Renal cortical epithelial cell (primary cell): ENCODE measurements at places on chromosomes 6 and 20. TPM values are rescaled to one million over a fixed set of nuclear protein-coding genes. Genes with fewer than 3 reads are reported as not detected.

- no peak for DNase-seq
Observed at GRCh38 chr20:57715268-57715904, 5.6 kb upstream of the PMEPA1 start.

DNA sequence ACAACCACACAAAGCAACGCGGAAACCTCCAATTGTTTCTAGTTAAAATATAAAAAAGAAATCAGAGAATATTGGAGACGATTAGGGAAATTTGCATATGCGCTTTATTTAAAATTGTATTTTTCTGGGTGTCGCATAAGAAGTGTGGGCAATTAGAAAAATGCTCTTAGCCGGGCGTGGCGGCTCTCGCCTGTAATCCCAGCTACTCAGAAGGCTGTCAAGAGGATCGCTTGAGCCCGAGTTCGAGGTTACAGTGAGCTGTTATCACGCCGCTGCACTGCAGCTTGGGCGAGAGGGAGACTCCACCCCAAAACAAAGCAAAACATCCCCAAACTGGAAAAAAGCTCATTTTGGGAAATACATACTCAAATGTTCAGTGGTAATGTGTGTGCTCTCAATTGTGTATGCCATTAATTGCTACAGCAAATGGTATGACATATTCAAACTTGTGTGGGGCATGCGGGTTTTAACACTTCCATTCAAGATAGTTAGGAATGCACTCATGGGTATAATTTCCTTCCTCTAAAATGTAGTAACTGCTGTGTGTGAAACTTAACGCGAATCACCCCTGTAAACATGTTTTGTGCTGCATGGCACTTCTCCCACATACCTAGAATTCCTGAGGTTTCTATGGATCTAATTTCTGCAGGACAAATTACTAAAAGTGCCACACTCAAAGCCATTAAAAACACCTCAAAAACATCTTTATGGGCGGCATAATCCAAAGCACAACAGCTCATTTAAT lies 54.7 kb upstream of the HFE start:
- peak; percentile 90 for DNase-seq

GRCh38 chr6:12426121-12426520 lies 136.0 kb downstream of the EDN1 start:
- no peak for DNase-seq

DNA sequence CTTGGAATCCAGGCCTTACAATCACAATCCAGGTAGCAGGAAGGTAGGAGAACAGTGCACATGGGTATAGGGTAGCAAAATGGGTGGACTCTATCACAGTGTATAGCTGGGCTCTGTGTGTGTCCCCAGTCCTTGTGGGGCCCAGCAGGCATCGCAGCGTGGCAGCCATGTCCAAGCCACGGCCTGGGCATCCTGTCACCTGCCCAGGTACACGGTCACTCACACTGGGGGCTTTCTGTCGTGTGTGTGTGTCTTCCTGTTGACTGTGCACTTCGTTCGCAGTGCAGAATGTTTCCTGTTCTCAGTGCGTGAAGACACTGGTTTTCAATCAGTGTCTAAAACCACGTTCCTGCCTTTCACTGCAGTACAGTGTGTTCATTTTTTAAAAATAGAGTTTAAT lies 523.2 kb upstream of the JARID2 start:
- no peak for DNase-seq

DNA sequence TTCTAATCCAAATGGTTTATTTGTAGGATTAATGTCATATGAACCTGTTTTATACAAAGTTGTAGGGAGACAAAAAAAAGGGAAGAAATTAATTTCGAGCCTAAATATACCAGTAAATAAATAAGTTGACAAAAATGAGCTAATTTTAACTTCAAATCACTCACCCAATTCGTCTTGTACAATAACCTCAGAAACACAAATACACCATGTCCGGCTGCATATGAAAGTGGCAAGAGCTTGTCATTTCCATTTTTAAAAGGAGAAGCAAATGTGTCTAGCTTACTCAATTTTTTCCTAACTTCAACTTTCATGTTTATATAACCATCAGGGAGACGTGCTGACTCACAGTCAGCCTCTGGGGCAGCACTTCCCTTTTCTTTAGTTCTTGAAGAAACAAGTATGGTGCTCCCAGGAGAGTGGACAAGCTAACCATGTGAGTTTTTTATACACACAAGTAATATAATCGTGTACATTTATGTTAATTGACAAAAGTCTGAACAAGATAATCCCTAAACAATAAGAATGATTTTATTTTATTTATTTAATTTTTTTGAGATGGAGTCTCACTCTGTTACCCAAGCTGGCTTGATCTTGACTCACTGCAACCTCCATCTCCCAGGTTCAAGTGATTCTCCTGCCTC lies 55.5 kb upstream of the SGK1 start:
- peak; percentile 83 for DNase-seq

GRCh38 chr6:104325341-104326172 lies 534.2 kb downstream of the HACE1 start:
- DNase-seq: peak; percentile 6

GRCh38 chr6:53322188-53323029 lies 26.3 kb downstream of the ELOVL5 start:
- DNase-seq: no peak

GRCh38 chr20:59804871-59805665 lies 128.4 kb downstream of the SYCP2 start:
- DNase-seq: no peak

GRCh38 chr6:14499309-14499708 lies 381.7 kb downstream of the CD83 start:
- DNase-seq: no peak

DNA sequence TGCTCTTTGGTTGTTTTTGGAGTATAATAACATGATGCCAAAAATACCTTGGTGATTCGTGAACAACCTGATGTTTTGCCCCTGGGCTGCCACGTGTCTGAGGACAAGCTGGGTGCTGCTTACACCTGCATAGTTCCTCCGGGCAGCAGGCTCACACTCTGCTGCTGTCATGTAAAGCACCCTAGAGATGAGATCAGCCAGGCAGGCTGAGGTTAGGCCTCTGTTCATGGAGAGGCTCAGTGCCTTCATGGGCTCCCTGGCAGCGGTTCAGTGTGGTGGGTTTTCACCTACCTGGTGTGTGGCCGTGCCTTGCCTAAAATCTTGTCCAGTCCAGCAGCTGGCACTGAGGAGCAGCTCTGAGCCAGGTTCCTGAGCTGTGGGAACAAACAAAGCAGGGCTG lies 60.1 kb upstream of the TAGAP start:
- no peak for DNase-seq

- no peak for DNase-seq
Observed at GRCh38 chr20:62276439-62276838, 26.4 kb upstream of the ADRM1 start.

GRCh38 chr6:6390849-6391602 lies 70.6 kb upstream of the F13A1 start:
- no peak for DNase-seq

DNA sequence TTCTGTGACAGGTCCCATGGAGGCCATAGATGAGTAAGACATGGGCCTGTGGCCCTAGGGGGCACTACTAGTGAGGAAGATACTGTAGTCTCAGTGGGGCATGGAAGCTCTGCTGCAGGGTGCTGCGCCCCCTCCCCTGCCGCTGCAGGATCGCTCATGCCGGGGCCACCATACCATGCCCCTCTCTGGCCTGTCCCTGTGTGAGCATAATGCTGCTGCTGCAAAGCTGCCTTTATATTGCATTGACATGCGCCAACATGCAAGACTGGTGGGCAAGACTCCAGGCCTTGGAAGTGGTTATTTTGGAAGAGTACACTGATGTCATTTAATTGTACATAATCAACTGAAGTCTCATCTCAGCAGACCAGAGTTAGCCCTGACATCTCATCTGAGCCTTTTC lies 60.0 kb downstream of the TOX2 start:
- DNase-seq: no peak

- peak; percentile 73 for DNase-seq
Observed at GRCh38 chr20:25600632-25601031, 15.3 kb upstream of the NINL start.

- no peak for DNase-seq
Observed at GRCh38 chr6:168232989-168233874, 86.3 kb downstream of the DACT2 start.

DNA sequence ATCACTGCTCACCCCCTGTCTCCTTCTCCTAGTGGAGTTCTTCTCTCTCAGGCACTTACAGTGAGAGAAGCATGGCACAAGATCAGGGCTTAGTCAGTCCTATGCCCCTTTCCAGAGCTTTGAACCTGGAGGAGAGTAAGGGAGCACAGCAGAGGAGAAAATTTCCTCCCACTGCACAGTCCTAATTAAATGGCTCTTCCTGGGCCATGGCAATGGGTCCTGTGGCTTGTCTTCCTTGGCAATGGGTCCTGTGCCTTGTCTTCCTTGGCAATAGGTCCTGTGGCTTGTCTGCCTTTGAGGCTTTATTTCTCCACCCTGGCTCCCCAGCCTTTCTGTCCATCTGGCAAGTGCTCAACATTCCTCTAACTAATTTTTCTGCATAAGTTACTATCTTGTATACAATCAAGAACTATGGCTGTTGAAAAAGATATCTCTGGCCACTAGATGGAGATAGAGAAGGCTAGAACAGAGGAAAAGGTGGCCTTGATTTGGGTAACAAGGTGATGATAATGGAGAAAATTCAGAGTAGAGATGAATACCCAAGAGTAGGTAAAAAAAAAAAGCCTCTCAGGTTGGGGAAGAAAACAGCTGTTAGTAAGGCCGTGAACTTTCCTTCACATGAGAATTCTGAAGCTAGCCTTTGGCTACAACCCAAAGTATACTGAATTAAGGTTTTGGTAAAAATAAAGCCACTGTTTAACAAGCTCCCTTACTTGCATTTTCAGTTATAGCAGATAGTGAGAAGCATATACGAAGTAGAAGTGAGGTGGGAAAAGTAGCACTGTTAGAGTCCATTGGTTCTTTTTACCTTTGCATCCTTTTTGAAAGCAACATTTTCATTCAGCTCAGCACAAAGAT lies 504.9 kb downstream of the DOK5 start:
- peak; percentile 61 for DNase-seq

GRCh38 chr6:2984738-2985406 lies 13.5 kb upstream of the SERPINB6 start:
- DNase-seq: no peak

DNA sequence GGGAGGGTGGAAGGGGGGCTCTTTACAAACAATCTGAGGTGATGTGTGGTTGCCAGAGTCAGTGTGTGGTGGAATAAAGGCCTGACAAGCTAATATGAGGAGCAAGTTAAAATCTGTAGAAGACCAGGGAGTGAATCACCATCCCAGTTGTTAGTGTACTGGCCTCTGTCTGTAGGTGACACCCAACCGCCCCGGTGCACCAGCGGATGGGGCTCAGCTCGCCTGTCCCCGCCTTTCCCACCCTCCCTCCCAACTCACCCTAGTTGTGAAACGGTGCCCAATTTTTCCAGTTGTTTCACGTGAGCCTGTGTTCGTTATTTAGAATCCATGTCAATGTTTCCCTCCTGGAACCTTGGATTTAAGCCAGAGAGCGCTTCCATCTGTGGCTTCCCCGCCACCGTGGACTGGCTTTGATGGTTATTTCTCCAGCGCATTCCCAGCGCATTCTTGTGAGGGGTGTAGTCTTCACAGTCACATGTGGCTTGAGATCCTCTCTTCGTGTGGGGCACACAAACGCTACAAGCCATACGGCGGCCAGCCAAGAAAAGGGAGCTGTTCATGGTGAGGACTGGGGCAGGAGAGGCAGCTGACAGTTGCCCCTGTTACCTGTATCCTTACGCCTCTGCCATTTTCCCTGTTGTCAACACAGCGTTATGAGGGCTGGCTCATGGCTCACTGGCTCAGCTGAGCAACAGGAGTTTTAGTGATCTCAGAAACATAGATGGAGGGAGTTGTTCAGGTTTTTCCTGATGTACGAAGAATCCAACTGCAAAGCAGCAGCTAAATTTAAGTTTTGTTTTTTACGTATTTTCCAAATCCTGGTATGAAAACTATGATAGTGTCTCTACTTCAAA lies 137.6 kb downstream of the ZDHHC14 start:
- no peak for DNase-seq

- DNase-seq: no peak
Observed at GRCh38 chr6:140002396-140003022, 628.1 kb upstream of the CITED2 start.

- DNase-seq: peak; percentile 6
Observed at GRCh38 chr20:2206957-2207769, 88.6 kb upstream of the TGM3 start.

- DNase-seq: no peak
Observed at GRCh38 chr6:11043961-11044711, at the start of gene ELOVL2. TSS of gene ELOVL2 (minus strand) at chr6:11044305. CDS start at chr6:11044230, 75 bp downstream.

DNA sequence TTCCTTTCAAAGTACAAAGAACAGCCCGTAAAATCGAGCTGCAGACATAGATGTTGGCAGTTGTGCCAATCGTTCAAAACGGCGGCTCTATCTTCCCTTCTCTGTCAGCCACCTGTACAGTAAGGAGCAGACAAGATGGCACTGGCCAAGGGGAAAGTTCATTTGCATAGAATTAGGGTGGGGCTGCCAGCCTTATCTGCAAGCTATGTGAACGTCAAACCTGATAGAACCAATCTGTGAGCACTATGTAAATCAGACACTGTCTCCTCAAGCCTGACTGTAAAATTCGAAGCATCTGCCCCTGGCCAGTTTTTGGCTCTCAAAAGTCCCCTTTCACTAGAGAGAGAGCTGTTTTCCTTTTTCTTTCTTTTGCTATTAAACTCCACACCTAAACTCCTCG lies 374.5 kb downstream of the EPM2A start:
- no peak for DNase-seq

- no peak for DNase-seq
Observed at GRCh38 chr6:43402820-43403219, 24.5 kb upstream of the ABCC10 start.

DNA sequence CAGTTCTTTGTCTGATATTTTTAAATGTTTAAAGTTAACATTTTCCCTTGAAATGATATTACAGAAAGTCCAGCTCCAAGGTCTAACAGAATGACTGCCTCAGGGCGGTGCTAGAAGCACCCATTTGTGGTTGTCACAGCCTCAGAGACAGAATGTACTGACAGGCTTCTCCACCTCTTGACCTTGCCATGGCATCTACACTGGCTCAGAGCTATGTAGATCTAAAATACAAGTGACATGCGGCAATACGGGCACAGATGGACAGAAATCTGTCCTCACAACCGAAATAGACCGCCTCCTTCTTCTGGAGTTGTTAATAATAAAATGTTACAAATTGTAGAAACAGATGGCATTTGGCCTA lies 167.2 kb upstream of the THEMIS start:
- DNase-seq: no peak

Gene RAET1E
- not detected in 2 replicates for total RNA-seq

Gene PTCHD4
- 3.1 and 24.4 TPM in 2 replicates for total RNA-seq

Gene TMEM217
- total RNA-seq: 5.7 and 13.0 TPM in 2 replicates

Gene YWHAB
- 151 and 278 TPM in 2 replicates for total RNA-seq

Gene SMOC2
- total RNA-seq: 0.10 and 0.35 TPM in 2 replicates

Gene GPR6
- not detected in 2 replicates for total RNA-seq

Gene ID4
- 7.6 and 17.3 TPM in 2 replicates for total RNA-seq

Gene PHF3
- 36.5 and 78.4 TPM in 2 replicates for total RNA-seq

Gene PKIG
- total RNA-seq: 29.0 and 34.4 TPM in 2 replicates

Gene KCNG1
- total RNA-seq: 0.25 and 0.69 TPM in 2 replicates

Gene OPN5
- total RNA-seq: under 0.01 TPM in 1 of 2 replicates, not detected in the other

Gene OR2H1
- not detected in 2 replicates for total RNA-seq

Gene POU5F1
- 6.6 and 11.3 TPM in 2 replicates for total RNA-seq

Gene ARMH2
- total RNA-seq: not detected in 2 replicates

Gene SPTLC3
- total RNA-seq: 4.2 and 46.9 TPM in 2 replicates

Gene HLA-DQA2
- not detected in 2 replicates for total RNA-seq

Gene HIVEP2
- 17.0 and 26.6 TPM in 2 replicates for total RNA-seq
